Central memory CD4-positive, alpha-beta T cell (primary cell): ENCODE measurements at places on chromosomes 13 and 19.

DNA sequence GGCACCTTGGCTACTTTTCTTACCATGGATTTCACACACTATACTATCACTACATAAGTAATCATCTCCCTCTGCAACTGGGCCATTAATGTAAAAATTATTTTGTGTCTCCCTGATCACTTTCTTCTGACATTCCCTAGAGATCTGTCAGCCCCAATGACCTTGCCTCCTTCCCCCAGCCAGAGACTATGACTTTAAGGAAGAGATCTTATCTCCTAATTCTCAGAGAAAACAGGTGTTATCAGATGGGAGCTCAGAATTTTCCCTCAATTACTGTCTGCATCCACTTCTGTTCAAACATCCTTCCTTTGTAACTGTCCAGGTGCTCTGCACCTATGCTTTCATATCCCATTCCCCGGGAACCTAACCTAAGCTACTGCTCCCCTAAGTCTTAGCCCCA, 397.5 kb downstream of the DIAPH3 start:
- DNase-seq, result no peak

- peak; percentile 9 for DNase-seq
These were observed 12.1 kb upstream of the ZSCAN1 start for GRCh38 chr19:58021541-58022282.

DNA sequence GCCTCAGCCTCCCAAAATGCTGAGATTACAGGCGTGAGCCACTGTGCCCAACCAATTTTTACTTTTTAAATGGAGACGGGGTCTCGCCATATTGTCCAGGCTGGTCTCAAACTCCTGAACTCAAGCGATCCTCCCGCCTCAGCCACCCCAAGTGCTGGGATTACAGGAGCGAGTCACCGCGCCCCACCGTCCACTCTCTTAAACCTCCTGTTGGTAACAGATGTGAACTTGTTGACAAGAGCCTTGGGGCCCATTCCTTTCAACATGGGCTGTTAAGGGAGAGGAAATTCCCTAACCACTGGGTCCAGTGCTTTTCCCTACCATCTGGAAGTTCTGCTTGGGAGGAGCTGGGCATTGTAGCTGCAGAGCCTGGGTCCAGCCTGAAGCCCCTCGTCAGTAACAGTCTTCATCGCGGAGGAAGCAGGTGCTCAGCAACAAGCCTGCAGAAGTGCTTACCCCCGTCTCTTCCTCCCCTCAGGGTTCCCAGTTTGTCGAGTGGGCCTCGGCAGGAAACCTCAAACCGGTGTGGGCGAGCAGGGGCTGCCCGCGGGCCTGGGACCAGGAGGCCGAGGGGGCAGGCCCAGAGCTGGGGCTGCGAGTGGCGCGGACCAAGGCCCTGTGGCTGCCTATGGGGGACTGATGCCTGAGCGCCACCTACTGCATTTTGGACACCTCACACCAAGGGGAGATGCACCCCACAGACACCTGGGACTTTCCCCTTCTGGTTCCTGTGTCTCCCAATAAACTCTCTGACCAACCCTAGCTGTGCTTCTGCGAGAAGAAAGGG, 4.0 kb upstream of the FLT3LG start:
- peak; percentile 89 for DNase-seq

GRCh38 chr13:43270130-43270830, 246.9 kb downstream of the DNAJC15 start:
- DNase-seq, result no peak

DNA sequence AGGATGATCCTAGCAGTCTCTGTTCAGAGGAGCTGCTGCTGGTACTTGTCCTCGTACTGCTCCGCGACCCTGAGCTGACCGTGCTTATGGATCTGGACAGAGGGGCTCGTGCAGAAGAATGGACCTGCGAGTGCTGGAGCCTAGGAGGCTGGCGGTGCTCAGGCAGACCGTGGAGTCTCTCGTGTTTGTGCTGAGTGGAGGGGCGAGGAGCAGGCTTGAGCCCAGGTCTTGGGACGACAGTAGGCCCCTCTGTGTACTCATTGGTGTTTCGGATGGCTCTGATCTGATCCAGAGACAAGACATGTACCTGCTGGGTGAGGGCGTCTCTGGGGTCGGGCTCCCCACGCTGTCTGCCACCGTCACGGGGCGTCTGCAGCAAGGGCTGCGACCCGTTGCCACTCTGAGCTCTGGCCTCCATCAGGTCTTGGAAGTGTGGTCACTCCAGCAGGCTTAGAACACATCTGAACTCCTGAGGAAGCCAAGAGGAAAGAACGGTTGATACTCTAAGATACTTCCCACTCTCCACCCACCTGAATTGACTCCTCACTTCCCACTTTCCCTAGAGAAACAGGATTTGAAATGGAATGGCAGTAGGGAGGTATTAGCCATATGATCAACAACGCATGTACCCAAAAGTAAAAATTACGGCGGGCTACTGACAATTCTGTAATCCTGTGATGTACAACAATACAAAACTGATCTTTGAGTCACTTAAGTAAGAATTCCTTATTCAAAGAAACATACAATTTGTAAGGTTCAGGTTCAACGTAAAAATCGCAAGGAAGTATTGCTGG, 3.4 kb downstream of the SPRY2 start:
- DNase-seq, result no peak

DNA sequence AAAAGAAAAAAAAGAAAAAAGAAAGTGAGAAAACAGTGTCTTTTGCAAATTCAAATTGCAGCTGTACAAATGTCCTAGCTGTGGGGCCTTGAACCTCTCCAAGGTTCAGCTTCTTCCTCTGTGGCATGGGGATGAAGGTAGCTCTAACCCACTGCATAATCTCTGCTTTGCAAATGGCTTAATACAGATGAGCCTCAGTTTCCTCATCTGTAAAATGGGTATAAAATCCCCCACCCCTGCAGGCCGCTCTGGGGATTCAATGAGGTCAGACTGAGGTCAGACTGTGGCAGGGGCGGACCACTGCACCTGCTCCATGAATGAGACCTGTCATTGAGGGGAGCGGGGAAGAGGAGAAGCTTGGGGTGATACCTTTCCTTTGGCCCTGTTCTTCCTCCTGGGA, 5.8 kb downstream of the DPF1 start:
- DNase-seq, result no peak

DNA sequence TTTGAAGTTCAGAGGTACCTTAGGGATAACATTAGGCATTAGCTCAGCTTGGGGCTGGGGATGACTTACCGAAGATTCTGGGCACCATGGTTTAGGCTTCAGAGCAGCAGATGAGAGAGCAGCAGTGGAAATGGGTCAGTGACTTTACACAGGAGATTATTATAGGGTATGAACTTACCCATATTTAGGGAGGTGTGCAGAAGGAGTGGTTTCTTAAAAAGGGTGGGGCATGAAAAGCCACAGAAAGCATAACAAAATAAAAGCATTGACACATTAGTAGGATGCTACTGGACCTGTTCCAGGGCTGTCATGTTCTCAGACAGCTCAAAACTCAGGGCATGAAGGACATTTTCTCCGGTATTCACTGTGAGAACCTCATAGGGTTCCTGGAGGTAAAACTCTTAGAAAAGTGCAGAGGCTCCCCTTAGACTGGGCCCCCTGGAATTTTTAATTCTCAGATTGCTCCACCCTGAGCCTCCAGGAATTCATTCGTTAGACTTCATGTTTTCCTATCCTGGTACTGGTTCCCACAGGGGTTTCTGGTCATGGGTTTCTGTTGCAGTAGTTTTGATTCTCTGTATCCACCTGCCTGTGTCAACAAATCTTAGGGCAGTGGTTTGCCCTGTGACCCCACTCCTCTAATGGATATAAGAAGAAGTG, 20.7 kb downstream of the IGFL1 start:
- no peak for DNase-seq

DNA sequence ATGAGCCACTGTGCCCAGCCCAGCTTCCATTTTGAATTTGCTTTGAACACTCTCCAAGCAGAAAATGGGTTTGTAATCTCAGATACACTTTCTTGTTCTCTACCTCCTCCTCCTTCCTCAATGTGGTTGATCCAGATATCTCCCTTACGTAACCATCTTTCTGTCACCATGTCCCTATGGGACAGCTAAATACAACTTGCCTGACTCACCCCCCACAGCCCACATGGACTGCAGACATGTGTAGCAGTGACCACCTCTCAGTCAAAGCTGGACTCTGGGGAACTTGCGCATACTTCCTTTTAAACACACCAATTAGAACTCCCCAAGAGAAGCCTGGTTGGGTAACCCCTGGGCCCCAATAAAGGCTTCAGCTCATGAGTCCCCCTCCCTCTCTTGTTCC, 10.8 kb upstream of the ZNF799 start:
- no peak for DNase-seq

DNA sequence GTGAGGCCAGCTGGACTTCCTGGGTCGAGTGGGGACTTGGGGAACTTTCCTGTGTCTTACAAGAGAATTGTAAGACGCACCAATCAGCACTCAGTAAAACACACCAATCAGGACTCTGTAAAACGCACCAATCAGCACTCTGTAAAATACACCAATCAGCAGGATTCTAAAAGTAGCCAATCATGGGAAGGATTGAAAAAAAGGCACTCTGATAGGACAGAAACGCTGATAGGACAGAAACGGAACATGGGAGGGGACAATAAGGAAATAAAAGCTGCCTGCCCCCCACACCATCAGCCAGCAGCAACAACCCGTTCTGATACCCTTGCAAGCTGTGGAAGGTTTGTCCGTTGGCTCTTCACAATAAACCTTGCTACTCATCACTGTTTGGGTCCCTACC, 73.1 kb upstream of the SGCG start:
- no peak for DNase-seq

GRCh38 chr19:30883071-30883470, 466.2 kb downstream of the TSHZ3 start:
- DNase-seq, result no peak

- DNase-seq, result no peak
These were observed 22.8 kb upstream of the LRP3 start for GRCh38 chr19:33171222-33171795.

GRCh38 chr13:48961379-48961778, 14.3 kb upstream of the FNDC3A start:
- no peak for DNase-seq

DNA sequence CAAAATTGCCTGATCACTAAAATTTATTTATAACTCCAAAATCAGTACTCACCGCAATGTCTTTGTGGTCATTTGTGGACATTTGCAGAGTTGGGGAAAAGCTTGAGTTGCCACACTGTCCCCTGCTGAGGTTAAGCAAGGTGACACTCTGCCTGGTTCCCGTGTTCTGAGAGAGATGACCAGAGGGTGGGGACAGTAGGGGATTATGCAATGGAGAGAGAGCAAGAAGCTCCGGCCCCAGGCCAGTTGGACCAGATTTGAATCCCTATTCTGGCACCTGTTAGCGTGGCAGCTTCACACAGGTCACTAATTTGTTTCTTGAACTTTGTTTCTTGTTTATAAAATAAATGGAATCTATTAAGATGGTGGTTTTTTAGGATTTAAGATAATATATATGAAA, 17.8 kb downstream of the ERCC5 start:
- no peak for DNase-seq

- DNase-seq, result no peak
These were observed 18.4 kb downstream of the NUMBL start for GRCh38 chr19:40672038-40672437.

DNA sequence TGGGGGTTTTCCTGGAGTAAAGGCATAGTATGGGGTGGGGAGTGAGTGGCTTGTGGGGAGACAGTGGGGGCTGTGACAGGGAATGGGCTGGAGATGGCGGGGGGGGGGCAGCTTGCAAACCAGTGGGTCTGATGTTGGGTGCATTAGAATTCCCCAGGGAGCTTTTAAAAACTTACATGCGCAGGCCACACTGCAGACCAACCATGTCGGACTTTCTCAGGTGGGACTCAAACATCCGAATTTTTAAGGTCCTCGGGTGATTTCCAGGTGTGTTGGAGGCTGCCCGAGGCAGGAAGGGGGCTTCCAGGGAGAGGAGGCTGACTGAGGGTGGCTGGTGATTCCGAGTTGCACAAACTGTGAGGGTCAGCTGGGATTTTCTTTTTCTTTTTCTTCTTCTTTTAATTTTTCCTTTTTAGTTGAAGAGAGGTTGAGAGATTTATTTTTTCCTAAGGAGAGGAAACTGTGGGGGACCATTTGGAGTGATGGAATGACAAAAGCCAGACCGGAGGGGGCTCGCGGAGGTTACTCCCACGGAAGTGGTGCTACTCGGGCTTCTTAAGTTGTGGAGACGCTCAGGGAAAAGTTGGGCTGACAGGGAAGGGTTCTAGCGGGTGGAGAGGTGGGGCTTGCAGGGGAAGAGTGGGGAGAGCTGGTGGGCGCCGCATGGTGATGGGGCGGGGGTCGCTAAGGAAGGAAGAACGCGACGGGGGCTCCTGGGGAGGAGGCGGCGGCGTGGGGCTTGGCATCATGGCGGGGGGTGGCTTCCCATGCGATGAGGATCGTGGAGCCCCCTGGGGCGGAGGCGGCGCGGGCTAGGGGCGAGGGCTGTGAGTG, 997 bp upstream of the CACNG8 start:
- DNase-seq, result no peak

GRCh38 chr13:32023096-32023495, 8.5 kb upstream of the FRY start:
- DNase-seq, result no peak

- DNase-seq, result no peak
These were observed 26.2 kb upstream of the CD33 start for GRCh38 chr19:51198641-51199040.

- no peak for DNase-seq
These were observed 101.4 kb downstream of the TUBGCP3 start for GRCh38 chr13:112486386-112487126.

GRCh38 chr13:95530178-95530577, 22.3 kb upstream of the CLDN10 start:
- no peak for DNase-seq

GRCh38 chr13:85741017-85741416, 58.2 kb downstream of the SLITRK6 start:
- no peak for DNase-seq

DNA sequence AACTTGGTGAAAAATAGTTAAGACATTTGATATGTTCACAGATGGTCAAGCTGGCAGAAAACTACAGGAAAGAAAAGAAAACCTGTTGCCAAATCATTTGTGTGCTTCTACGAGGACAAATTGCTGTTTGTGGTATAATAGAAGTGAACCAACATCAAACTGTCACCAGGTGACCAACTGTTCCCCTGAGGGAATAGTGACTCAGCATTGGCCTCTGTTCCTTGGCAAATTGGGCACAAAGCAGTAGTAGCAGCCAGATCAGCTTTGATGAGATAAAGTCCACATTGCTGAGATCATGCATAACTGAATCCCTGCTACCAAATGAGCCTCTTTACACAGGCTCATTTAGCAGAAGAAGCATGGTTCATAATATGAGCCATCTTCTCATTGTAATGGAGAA, 103.5 kb downstream of the POSTN start:
- no peak for DNase-seq

GRCh38 chr19:4391306-4391693, 9.0 kb downstream of the SH3GL1 start:
- no peak for DNase-seq

- no peak for DNase-seq
These were observed 14.3 kb upstream of the FAM124A start for GRCh38 chr13:51207881-51208280.

GRCh38 chr13:59793107-59793506, 370.6 kb downstream of the DIAPH3 start:
- DNase-seq, result no peak

- DNase-seq, result no peak
These were observed 21.8 kb downstream of the HCN2 start for GRCh38 chr19:611481-611868.
